ENCODE measurements at places on chromosomes 7 and 10.
A peak's percentile ranks its signal among the peaks of the same experiment; 100 is the strongest.

DNA sequence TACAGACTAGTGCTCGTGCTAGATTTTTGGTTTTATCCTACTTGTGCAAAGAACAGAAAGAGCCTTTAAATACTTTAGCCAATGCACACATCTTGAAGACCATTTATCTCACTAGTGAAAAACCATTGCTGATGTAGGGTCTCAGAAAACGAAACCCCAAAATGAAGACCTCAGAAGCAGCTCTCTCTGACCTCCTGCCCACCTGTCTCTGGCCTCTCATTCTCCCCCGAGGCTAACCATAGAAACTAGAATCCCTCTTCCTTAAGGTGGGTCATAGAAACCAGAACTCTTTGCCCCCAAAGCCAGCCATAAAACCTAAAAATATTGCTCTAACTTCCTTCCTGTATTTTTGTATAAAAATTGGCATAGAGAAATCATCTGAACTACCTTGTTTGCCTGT lies 112.2 kb downstream of the KIF20B start:
- DNase-seq: no peak

GRCh38 chr7:40356871-40357709 lies 222.3 kb downstream of the SUGCT start:
- no peak for DNase-seq

GRCh38 chr10:42996588-42996987 lies 80.3 kb upstream of the RET start:
- DNase-seq: no peak

DNA sequence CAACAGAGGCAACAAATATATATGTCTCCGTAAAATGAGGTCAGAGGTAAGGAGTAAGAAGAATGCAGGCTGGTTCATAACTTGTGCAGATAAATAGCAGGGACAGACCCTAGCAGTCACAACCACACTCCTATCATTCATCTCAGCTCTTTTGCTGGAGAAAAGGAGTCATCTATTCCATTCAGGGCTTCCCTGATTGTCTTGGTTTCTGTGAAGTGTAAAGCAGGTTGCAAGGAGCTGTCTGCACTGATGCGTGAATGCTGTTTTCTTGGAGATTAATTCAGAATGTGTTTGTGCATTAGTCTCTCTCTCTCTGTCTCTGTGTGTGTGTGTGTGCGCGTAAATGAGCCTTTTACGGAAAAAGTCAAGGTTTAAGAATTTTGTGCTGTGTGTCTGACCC lies 643.3 kb upstream of the SORCS1 start:
- no peak for DNase-seq

- peak; percentile 46 for DNase-seq
Measured at GRCh38 chr7:45001138-45001694, 1.2 kb downstream of the CCM2 start.

- DNase-seq: peak; percentile 28
Measured at GRCh38 chr10:541750-542371, 147.6 kb downstream of the DIP2C start.

- no peak for DNase-seq
Measured at GRCh38 chr7:136051203-136051928, 74.2 kb upstream of the MTPN start.

DNA sequence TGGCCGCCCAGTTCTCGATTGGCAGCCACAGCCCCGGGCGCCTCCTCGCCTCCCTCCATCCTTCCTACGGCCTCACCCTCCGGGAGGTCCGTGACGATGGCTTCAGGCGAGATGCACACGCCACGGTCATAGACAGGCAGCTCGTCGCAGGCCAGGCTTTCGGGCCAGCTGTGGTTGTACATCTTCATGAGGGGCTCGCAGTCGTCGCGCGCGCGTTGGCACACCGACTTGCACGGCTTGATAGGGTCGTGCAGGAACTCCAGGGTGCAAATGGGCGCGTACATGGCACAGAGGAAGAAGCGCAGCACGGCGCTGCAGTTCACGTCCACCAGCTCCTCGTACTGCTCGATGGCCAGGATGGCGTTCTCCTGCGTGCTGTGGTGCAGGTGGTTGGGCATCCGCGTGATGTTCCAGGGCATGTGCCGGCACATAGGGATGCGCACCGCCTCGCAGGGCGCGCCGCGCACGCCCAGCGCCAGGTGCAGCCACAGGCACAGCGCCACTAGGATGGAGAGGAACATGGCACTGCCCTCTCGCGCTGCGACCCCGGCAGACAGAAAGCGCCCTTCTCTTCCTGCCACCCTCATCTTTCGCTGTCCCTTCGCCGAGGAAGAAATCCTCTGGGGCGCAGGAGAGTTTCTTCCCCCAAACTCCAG lies 472 bp downstream of the SFRP4 start:
- no peak for DNase-seq

- peak; percentile 49 for DNase-seq
Measured at GRCh38 chr10:72875250-72876055, 18.1 kb upstream of the OIT3 start.

- no peak for DNase-seq
Measured at GRCh38 chr7:22093001-22093400, 147.3 kb upstream of the CDCA7L start.

DNA sequence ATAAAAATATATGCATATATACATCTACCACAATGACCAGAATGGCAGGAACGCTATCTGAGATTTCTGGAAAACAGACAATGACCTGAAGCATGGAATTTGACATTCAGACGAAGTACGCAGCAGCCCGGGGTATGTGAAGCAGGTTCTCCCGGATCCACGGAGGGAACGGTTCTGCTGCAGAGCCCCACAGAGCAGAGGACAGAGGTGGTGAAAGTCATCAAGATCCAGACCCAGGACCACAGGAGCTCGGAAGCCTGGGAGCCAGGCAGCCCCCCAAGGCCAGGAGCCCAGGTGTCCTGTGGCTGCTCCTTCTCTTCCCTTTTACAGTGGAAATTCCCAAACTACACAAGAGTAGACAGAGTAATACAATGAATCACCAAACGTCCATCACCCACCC lies 42.1 kb upstream of the DNAAF5 start:
- DNase-seq: no peak

GRCh38 chr10:77531441-77532001 lies 106.1 kb downstream of the KCNMA1 start:
- peak; percentile 87 for DNase-seq

DNA sequence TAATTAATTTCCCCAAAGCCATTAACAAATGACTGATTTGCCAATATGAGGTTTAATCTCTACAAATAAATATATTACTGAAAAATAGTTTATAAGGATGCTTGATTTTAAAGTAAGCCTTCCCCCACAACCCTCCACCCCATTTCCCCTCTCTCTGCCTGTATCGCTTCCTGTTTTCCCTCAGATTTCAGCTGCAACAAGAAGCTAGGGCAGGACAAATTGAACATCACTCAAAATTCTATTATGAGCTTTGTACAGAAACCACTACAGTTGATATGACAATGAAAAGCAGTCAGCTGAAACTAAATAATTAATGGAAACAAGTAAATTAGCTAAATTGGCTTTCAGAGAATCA lies 109.0 kb upstream of the SP4 start:
- no peak for DNase-seq

GRCh38 chr10:44471410-44471809 lies 86.5 kb upstream of the CXCL12 start:
- DNase-seq: no peak

- peak; percentile 59 for DNase-seq
Measured at GRCh38 chr7:141071855-141072547, 1.9 kb upstream of the TMEM178B start.

DNA sequence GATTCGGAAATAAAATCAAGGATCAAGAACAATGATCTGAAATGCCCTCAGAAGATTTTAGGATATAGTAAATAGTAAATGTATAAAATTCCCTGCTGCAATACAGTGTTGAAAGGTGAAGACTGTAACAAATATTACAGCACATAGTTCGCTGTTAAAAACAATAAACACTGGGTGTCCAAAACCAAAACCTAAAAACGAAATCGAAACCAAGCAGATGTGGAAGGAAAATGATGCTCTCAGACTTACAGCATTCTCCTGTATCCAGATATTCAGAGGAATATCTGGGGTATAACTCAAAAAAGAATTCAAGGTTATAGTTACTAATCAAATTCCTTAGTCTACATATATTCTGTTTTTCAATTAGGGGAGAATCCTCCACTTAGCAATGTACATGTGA lies 708.1 kb upstream of the PCDH15 start:
- no peak for DNase-seq

GRCh38 chr7:27204851-27205322 lies 5.0 kb upstream of the HOXA13 start:
- peak; percentile 27 for DNase-seq

GRCh38 chr10:112295853-112296830 lies 12.9 kb downstream of the TECTB start:
- no peak for DNase-seq

Data from ACHN (cell line).